Sciatic nerve (tissue), 2 donors: ENCODE measurements at places on chromosomes 4 and X. TPM values are rescaled to one million over a fixed set of nuclear protein-coding genes. Genes with fewer than 3 reads are reported as not detected.

WAS gene
- total RNA-seq, result 14.4 TPM

SPACA5 gene
- total RNA-seq, result not detected

UNC5C gene
- total RNA-seq, result 4.5 TPM

CMC4 gene
- 3.9 TPM for total RNA-seq

GAGE12H gene
- not detected for total RNA-seq

SMARCA1 gene
- total RNA-seq, result 50.3 TPM

DNAAF6 gene
- not detected for total RNA-seq

DUSP21 gene
- total RNA-seq, result not detected

UGT2B17 gene
- not detected for total RNA-seq

USP46 gene
- 130 TPM for total RNA-seq

FREM3 gene
- total RNA-seq, result not detected

LNX1 gene
- total RNA-seq, result 7.9 TPM

PWWP3B gene
- total RNA-seq, result 0.62 TPM

JAKMIP1 gene
- total RNA-seq, result 0.76 TPM

GASK1B gene
- total RNA-seq, result 100 TPM

EDA gene
- 9.2 TPM for total RNA-seq

TRO gene
- 13.0 TPM for total RNA-seq

MID1IP1 gene
- total RNA-seq, result 62.5 TPM

RAB41 gene
- total RNA-seq, result not detected

CT83 gene
- total RNA-seq, result not detected

MMRN1 gene
- total RNA-seq, result 8.5 TPM

TLR6 gene
- 8.2 TPM for total RNA-seq
